ENCODE measurements at places on chromosomes 7 and 10. TPM values are rescaled to one million over a fixed set of nuclear protein-coding genes. Genes with fewer than 3 reads are reported as not detected.

Gene SLC26A5
- not detected for total RNA-seq

Gene GLI3
- 2.7 TPM for total RNA-seq

Gene HGF
- 4.0 TPM for total RNA-seq

Gene AKR1B1
- 169 TPM for total RNA-seq

DNA sequence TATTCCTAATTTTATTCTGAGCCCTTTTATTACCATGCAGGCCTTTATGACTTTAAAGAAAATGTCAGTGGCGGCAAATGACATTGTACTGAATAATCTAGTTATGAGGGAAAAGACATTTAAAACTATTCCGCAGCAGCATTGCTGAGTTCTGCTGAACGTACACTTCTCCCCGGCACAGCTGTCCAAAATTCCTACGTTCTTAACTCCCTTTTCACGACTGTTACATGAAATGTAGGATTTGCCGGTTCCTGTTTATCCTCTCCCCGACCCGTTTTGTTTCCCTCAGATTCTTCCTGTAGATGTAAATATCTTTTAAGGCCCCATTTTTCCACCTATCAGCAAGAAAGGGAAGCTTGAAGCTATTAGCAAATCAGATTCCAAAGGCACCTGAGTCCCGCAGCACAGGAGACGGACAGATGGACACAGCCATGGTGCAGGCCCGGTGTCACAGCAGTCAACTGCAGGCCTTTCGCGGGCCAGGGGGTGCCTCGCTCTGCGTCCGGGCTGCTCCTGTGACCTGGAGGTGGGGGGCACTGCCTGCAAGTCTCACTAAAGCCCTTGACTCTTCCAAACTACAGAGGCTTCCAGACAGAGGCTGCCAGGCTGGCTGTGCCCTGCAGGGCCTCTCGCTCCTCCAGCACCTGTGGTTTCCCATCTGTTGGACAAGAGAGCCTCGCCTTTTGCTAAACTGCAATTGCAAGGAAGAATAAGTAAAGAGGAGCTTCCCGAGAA is 485.0 kb upstream of the MGMT start:
- H3K27ac ChIP-seq, result no peak overlapping the region
- H3K36me3 ChIP-seq, result no peaks in the 10 kb centered on the region
- DNase-seq, result no peak
- no peaks in the 10 kb centered on the region for H3K4me1 ChIP-seq

GRCh38 chr10:116671274-116671926 is 50.6 kb downstream of the PNLIPRP2 start:
- DNase-seq, result no peak
- peaks cover 29% of the 10 kb centered on the region for H3K36me3 ChIP-seq
- H3K4me1 ChIP-seq, result no peaks in the 10 kb centered on the region
- H3K27ac ChIP-seq, result no peak overlapping the region
- H3K27me3 ChIP-seq, result peaks cover 12% of the 10 kb centered on the region

DNA sequence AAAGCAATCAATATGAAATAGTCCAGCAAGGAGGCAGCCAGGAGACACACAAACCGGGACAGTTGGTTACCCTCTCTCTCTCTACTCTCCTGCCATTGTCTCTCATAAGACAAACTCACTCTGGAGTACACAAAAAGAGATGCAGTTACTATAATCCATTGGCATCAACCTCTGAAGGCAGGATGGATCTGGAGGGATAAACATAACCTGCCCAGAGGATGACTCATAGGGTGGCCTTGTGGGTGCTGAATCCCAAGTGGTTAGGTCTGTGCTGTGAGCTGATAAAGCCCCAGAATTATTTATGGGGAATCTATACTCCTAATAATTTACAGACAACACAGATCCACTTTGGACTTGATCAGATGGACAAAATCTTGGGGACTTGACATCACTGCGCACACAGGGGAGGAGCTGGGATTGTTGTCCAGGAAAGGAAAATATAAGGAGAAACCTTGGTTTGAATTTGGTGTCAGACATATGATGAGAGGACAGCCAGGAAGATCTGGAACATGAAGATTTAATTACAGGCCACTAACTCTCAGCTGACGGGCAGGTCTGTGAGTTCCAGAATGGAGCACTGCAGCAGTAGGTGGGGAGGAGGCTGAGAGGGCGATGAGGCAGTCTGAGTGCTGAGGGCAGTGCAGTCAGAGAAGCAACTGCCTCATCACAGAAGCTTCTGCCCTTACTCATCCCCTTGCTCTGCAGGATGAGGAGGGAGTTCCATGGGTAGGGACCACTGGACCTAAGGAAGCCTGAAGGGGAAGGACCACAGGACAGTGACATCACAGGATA is 113.9 kb upstream of the PRSS58 start:
- no peaks in the 10 kb centered on the region for H3K36me3 ChIP-seq
- DNase-seq, result no peak
- H3K4me3 ChIP-seq, result no peak overlapping the region
- H3K4me1 ChIP-seq, result no peaks in the 10 kb centered on the region
- H3K27me3 ChIP-seq, result no peaks in the 10 kb centered on the region

- no peak overlapping the region for H3K4me3 ChIP-seq
- H3K27ac ChIP-seq, result no peak overlapping the region
- H3K27me3 ChIP-seq, result no peaks in the 10 kb centered on the region
- H3K4me1 ChIP-seq, result peaks cover 11% of the 10 kb centered on the region
- no peaks in the 10 kb centered on the region for H3K36me3 ChIP-seq
These were observed 4.5 kb downstream of the RTKN2 start for GRCh38 chr10:62264126-62264525.

DNA sequence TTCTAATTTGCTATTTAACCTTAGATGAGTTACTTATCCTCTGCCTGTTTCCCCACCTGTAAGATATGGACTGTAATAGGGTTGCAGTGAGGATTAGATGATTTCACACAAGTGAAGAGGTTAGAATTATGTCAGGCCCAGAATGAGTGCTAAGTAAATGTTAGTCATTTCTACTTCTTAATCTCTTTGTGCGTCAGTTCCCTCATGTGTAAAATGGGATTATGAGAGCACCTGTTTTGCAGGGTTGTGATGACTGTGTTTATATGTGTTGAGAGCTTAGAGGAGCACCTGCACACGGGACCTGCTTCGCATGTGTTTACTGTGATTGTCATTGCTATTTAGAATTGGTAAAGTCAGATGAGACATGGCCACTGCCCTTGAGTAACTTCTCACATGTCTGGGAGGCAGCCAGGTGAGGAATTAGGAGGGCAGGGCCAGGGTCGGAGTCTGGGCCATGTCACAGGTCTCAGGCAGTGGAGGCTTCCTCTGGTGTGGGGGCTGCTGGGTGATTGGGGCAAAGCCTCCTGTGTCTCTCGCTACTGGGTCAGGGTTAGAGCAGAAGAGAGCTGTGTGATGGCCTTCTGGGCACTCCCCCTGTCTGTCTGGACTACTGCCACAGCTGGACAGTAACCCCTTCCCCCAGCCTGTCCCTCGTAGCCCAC is 106.7 kb downstream of the WDFY4 start:
- peaks cover 27% of the 10 kb centered on the region for H3K4me1 ChIP-seq
- H3K36me3 ChIP-seq, result no peaks in the 10 kb centered on the region
- no peak overlapping the region for H3K27ac ChIP-seq
- no peak for DNase-seq
- H3K27me3 ChIP-seq, result no peaks in the 10 kb centered on the region

GRCh38 chr7:93092757-93093370 is 24.9 kb downstream of the SAMD9 start:
- no peaks in the 10 kb centered on the region for H3K36me3 ChIP-seq
- H3K4me3 ChIP-seq, result no peak overlapping the region
- H3K27ac ChIP-seq, result no peak overlapping the region
- H3K27me3 ChIP-seq, result no peaks in the 10 kb centered on the region
- no peaks in the 10 kb centered on the region for H3K4me1 ChIP-seq

DNA sequence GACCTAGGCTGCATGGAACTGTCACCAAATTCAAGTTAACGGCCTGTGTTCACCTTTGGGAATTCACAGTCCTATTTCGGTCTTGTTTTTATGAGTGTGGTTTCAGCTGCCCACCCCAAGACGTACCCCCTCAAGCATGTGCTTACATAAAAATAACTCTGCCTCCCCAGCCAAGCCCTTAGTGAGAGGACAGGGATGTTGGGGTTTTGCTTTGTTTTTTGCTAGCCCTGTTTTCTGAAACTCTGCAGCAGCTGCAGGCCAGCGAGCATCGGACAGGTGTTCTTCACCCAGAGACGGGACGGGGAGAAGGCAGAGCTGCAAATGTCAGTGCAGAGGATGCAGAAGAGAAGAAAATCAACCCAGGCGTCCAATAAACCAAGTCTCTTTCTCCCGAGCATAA is 13.5 kb downstream of the CHST15 start:
- H3K27ac ChIP-seq, result no peak overlapping the region
- H3K4me3 ChIP-seq, result no peak overlapping the region
- DNase-seq, result no peak
- no peaks in the 10 kb centered on the region for H3K36me3 ChIP-seq

Gene DDC
- not detected for total RNA-seq

DNA sequence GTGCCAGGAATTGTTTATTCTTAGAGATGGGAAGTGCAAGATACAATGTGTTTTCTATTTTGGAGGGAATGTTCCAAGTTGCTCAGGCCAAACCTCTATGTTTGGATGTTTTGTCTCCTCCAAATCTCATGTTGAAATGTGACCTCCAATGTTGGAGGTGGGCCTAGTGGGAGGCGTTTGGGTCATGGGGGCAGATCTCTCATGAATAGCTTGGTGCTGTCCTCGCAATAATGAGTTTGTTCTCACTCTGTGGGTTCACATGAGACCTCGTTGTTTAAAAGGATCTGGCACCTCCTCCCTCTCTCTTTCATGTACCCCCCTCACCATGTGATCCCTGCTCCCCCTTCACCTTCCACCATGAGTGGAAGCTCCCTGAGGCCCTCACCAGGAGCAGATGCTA is 8.3 kb upstream of the GDF10 start:
- no peak overlapping the region for H3K4me3 ChIP-seq
- H3K36me3 ChIP-seq, result no peaks in the 10 kb centered on the region
- no peaks in the 10 kb centered on the region for H3K4me1 ChIP-seq
- no peak for DNase-seq
- peaks cover 17% of the 10 kb centered on the region for H3K27me3 ChIP-seq
- H3K27ac ChIP-seq, result no peak overlapping the region

DNA sequence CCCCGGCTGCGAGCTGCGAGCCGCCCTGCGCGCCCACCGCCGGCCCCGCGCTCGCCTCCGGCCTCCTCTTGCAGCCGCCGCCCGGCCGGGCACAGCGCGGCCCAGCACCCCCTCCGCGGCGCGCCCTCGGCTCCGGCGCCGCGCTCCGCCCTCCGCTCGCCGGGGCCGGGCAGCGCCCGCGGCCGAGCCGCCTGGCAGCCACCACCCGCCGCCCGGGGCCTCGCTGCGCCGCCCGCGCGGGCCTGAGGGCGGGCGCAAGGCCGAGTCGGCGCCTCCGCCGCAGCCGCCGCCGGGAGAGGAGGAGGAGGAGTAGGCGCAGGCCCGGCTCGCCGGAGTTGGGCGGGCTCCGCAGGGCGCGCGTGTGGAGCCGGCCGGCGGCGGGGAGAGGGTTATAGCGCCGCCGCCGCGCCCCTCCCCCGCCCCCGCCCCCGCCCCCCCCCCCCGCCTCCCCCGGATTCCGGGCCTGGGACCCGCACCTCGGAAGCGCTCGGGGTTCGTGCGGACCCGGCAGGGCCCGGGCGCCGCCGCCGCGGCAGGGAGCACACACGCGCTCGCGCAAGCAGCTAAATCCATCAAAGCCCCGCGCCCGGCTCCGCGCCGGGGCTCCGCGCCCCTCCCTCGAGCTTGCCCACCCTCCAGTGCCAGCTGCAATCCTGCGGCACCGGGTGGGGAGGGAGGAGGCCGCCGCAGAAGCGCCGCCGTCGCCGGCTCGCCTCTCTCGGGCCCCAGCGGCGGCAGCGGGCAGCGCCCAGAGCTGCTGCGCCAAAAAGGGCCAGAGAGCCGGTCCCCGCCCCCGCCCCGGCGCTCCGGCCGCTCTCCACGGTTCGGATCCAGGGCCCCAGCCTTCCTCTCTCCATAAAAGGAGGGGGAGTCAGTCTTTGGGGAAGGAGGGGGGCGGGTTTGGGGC is at the start of gene PDGFA:
PDGFA (minus strand) TSS at position 363 of the 907 bp plus-strand sequence. CDS start 845 bp downstream, outside the sequence.
- peak; percentile 57 for DNase-seq
- H3K36me3 ChIP-seq, result no peaks in the 10 kb centered on the region
- peaks cover 28% of the 10 kb centered on the region for H3K4me1 ChIP-seq

DNA sequence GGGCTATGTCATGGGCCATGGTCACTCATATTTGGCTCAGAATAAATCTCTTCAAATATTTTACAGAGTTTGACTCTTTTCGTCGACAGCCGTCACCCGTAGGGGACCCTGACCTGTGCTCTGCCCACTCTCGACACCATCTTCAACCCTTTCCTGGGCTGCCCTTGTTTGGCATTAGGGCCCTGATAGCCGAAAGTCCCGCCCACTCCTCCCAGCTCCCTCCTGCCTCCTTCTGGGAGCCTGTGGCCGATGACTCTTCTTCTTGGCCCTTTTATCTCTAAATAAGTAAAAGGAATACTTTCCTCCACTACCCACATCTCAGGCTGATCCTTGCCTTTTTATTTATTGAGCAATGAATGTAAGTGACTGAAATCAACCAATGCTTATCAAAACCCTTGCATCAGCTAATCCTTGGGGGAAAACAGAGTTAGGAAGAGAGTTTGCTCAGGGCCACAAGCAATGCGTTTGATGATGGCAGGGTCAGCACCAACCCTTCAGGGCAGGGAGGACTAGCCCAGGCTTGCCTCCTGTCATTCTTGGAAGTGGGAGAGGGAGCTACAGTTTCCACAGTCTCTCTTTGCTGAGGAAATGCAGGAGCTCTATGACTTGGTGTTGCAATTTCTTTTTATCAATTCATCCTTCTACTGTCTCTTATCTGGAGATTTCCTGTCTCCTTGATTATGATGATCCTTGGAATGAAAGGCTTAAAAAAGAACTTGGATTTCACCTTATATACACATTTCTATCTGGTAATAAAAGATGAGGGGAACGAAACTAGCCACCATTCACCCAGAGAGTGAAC is 218.2 kb upstream of the PODXL start:
- H3K36me3 ChIP-seq, result no peaks in the 10 kb centered on the region
- H3K4me1 ChIP-seq, result no peaks in the 10 kb centered on the region
- DNase-seq, result no peak
- H3K4me3 ChIP-seq, result no peak overlapping the region
- no peaks in the 10 kb centered on the region for H3K27me3 ChIP-seq

- no peaks in the 10 kb centered on the region for H3K36me3 ChIP-seq
- peaks cover 12% of the 10 kb centered on the region for H3K27me3 ChIP-seq
- no peaks in the 10 kb centered on the region for H3K4me1 ChIP-seq
- no peak overlapping the region for H3K4me3 ChIP-seq
- H3K27ac ChIP-seq, result no peak overlapping the region
These were observed 6.2 kb upstream of the MSMB start for GRCh38 chr10:46052057-46052790.

Measured in heart right ventricle (tissue), 16 donors.